Activated T-helper 2 cell treated with anti-CD3 and anti-CD28 coated beads, Interferon-gamma antibody, Interleukin-2, Interleukin-4, amounts not matched to agents 10 μg/mL and 5 μg/mL and 100 μg/mL, durations not matched to agents 14 hours and 24 hours and 36 hours (primary cell): ENCODE measurements at places on chromosomes 1 and 21.

- peaks cover 2% of the 10 kb centered on the region for H3K27me3 ChIP-seq
- H3K4me1 ChIP-seq: peaks cover 2% of the 10 kb centered on the region
- DNase-seq: no peak
- no peak overlapping the region for H3K4me3 ChIP-seq
- H3K27ac ChIP-seq: no peak overlapping the region
- H3K36me3 ChIP-seq: no peaks in the 10 kb centered on the region
These were observed 97.8 kb downstream of the FMN2 start for GRCh38 chr1:240189386-240189989.

GRCh38 chr1:45612941-45613579 lies 10.8 kb downstream of the CCDC17 start:
- H3K4me1 ChIP-seq: peaks cover 3% of the 10 kb centered on the region
- no peak overlapping the region for H3K4me3 ChIP-seq
- no peak overlapping the region for H3K27ac ChIP-seq
- peaks cover 72% of the 10 kb centered on the region for H3K36me3 ChIP-seq
- no peaks in the 10 kb centered on the region for H3K27me3 ChIP-seq

DNA sequence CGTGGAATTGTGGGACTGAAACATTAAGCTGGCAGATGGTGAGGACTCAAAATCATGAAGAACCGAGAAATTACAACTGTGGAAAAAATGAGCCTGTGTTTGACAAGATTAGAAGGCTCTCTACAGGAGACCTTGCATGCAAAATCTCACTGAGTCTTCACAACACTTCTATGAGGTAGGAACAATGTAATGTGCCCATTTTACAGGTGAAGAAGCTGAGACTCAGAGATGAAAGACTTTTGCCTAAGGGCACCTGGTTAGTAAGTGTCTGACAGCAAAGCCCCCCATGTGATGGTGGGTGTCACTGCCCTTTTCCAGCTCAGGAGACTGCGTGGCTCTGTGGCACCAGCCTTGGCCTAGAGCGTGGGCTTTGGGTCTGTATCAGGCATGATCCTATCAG lies 21.0 kb downstream of the OPRD1 start:
- no peaks in the 10 kb centered on the region for H3K27me3 ChIP-seq
- H3K4me1 ChIP-seq: no peaks in the 10 kb centered on the region
- no peak overlapping the region for H3K4me3 ChIP-seq
- no peak for DNase-seq
- H3K36me3 ChIP-seq: no peaks in the 10 kb centered on the region
- H3K27ac ChIP-seq: no peak overlapping the region

DNA sequence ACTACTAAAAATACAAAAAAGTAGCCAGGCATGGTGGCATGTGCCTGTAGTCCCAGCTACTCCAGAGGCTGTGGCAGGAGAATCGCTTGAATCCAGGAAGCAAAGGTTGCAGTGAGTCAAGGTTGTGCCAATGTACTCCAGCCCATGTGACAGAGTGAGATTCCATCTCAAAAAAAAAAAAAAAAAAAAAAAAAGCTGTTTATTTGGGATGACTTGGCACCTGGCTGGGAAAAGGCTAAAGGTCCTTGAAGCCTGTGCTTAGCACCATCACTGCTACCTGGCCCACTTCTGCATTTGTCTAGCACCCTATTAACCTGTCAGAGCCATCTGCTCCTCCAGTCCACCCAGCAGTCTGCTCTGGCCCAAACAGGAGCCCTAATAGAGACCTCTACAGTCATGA lies 25.0 kb downstream of the PRDX6 start:
- no peaks in the 10 kb centered on the region for H3K36me3 ChIP-seq
- H3K27me3 ChIP-seq: peaks cover 7% of the 10 kb centered on the region
- H3K4me1 ChIP-seq: no peaks in the 10 kb centered on the region
- no peak for DNase-seq

GRCh38 chr1:115219927-115220326 lies 118.1 kb downstream of the NGF start:
- H3K4me3 ChIP-seq: no peak overlapping the region
- peaks cover 2% of the 10 kb centered on the region for H3K27me3 ChIP-seq
- DNase-seq: no peak
- H3K27ac ChIP-seq: no peak overlapping the region

GRCh38 chr1:103107741-103108375 lies 464 bp downstream of the COL11A1 start:
- H3K4me3 ChIP-seq: no peak overlapping the region
- H3K27me3 ChIP-seq: peaks cover 26% of the 10 kb centered on the region
- H3K4me1 ChIP-seq: peaks cover 2% of the 10 kb centered on the region
- no peak for DNase-seq
